Cortex of kidney (tissue), 1 donor: ENCODE measurements at places on chromosomes 16 and 17.

- no peak for DNase-seq
Measured at GRCh38 chr17:15323131-15323530, 18.3 kb downstream of the TEKT3 start.

DNA sequence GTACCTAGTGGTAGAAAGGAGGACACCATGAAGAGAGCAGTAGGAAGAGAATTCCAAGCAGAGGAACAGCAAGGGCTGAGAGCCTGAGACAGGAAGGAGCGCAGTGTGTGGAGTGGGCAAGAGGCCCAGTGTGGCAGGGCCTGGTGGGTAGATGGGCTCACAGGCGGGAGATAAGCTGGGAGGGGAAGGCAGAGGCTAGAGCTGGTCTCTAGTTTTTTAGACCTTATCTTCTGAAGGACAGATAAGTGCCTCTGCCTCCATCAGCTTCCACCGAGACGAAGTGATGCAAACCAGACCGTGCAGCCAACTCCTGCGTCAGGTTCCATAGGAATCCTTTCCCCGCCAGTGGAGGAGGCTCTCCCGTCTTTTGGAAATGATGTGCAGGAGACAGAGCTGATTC is 33.6 kb downstream of the CDH1 start:
- no peak for DNase-seq

DNA sequence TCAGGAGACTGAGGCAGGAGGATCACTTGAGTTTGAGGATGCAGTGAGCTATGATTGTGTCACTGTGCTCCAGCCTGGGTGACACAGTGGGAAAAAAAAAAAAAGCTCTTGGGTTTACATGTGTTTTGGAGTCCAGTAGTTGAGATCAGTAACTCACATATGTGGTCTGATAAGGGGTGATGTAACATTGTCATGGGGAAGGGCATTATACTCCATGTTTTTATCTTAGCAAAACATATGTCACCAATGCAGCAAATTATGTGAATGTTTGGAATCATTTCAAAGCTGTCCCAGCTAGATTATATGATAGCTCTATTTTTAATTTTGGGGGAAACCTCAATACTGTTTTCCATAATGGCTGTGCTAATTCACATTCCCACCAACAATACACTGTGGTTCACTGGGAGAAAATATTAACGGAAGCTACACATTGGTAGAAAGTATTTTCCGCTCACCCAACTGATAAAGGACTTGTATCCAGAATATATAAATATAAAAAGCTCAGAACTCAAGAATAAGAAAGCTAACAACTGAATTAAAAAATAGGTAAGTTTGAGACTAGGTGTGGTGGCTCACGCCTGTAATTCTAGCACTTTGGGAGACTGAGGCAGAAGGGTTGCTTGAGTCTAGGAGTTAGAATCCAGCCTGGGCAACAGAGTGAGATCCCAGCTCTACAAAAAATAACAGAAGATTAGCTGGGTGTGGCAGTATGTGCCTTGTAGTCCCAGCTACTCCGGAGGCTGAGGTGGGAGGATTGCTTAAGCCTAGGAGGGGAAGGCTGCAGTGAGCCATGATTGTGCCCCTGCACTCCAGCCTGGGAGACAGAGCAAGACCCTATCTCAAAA is 224.1 kb upstream of the TBX2 start:
- no peak for DNase-seq

GRCh38 chr16:89550421-89551007 is 10.0 kb upstream of the RPL13 start:
- DNase-seq, result no peak

DNA sequence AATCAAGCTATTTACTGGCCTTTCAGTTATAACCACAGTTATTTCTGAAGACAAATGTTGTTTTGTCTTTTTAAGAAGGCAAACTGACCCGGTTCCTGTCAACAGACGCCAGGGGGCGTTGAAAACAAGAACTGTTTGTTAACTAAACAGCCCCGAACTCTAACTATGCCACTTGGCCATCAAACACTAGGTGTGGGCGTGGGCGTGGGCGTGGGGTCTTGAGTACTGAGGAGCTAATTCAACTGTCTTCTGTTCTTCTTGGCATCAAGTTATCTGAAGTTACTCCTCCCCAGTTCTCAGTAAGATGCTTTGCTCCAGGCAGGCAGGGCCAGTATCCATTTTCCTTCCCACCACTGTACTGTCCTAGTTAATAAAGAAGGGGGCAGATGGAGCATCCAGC is 63.3 kb upstream of the MTMR4 start:
- no peak for DNase-seq
